ENCODE measurements at places on chromosomes 6 and 20.

- no peak for DNase-seq
Observed at GRCh38 chr6:119345114-119345513, 4.4 kb downstream of the MAN1A1 start.

- no peak for DNase-seq
Observed at GRCh38 chr6:100763617-100764241, 117.4 kb downstream of the ASCC3 start.

DNA sequence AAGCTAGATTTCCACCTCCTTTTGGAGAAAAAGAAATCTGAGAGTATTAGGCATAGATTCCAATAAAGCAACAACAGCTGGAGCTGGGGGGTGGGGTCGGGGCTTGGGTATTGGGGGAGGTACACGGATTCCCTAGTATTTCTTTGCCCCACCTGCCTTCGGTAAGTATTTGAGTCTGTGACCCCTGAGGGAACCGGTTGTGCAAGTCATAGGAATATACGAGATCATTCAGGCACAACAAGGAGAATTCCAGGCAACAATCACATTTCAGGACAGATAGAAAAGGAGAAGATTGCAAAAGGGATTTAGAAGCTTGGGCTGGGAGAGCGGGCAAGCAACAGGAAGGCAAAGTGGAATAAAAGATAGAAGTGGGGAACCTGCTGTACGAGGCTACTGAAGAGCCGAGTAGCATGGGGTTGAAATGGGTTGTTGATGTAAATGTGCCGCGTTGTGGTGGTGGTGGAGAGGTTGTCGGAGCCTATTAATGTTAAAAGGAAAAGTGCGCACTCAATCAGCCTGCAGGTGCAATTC is 148.9 kb downstream of the BCAS1 start:
- no peak for DNase-seq

DNA sequence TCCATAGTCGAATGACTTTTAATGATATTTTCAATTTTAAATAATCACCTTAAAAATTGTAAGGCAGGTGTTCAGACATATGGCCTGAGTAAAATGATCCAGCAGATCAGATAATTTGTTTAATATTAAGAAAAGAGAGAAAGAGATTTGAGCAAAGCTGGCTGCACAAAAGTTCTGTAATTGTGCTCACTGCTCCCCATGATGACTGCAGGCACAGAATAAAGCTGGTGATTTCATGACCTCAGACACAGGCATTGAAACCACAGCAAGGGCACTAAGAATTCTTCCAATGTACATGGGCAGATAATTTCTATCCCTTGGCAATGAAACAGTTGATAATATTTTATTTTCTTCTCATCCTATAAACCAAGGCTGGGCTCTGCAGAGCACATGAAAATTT is 553.1 kb downstream of the NKAIN2 start:
- no peak for DNase-seq

DNA sequence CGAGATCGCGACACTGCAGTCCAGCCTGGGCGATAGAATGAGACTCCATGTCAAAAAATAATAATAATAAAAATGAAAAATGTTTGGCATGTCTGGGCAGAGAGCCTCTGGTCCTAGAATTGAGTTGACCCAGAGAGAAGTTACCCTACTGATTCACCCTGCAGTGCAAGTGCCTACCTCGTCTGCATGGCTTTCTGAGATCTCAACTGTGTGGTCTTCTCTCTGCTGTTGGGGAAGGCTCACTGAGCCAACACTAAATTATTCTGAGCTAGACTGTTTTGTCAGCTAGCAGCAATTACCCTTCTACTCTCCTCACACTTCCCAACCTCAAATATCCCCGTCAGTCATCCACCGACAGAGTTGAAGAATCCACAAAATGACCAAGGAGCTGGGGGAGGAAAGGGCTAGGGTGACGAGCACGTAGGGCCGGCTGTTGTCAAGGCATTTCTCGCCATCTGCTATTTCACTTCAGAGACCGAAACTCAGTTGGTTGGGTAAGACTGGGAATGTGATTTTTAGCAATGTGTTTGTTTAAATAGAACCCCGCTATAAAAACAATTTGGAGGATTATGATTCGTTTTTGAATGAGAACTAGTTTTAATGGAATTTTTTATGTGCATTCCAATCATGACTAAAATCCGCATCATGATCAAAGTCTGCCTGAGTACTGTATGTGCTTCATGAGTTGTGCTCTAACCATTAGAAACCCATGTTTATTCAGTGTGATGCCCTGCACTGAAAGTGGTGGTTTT is 9.4 kb downstream of the MAS1 start:
- no peak for DNase-seq

DNA sequence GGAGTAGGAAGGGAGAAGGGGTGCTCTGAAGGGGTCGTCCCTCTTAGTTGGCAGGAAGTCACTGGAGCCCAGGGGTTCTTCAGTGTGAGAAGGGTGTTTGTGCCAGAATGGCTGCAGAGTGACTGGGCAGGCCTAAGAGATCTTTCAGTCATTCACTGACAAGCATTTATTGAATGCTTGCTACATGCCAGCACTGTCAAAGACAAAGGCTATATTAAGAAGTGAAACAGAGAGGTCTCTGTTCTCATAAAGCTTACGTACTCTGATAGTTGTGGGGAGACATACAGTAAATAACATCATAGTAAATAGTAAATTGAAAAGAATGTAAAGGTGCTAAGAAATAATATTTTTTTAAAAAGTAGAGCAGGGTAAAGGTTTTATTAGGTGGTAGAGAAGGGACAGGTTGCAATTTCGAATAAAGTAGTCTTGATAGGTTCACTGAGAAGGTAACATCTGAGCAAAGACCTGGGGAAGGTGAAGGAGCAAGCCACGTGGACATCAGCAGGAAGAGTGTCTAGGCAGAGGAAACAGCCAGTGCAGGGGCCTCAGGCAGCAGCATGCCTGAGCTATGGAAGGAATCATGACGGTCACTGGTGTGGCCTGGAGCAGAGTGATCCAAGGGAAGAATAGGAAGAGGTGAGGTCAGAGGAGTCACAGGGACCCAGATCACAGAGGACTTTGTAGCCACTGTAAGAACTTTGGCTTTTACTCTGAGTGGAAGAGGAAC is 36.3 kb upstream of the RNF8 start:
- no peak for DNase-seq

DNA sequence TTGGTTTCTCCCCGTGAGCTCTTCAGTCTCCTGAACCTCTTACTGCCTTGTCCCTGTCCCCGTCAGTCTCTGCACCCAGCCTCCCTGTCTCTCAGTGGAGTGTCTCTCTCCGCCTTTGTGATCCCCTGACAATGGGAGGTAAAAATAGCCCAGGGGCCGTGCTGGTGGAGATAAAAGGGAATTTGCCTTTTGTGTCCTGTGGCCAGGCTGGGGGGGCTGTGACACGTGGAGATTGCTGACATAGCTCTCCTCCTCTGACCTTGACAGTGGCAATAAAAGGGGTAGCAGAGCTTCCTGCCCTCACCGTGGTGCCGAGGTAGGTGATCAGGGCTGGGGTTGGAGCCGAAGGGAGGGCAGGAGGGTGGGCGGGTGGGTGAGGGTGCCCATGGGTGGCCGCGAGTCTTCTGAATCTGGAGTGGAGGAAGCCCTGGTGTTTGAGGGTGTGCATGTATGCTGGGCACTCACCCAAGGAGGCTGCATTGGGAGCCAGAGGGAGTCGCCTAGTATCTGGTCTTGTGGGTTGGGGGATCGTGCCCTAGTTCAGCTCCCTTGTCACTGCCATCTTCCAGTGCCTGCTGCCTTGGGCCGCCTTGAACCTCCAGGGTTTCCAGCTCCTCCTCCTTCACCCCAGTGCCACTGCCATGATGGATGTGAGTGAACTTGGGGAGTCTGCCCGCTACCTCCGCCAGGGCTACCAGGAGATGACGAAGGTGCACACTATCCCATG is 21.9 kb downstream of the MYH7B start:
- DNase-seq, result no peak

- no peak for DNase-seq
Observed at GRCh38 chr6:85966828-85967227, 324.1 kb upstream of the SYNCRIP start.

GRCh38 chr6:32218167-32218566 is 5.7 kb downstream of the NOTCH4 start:
- no peak for DNase-seq

DNA sequence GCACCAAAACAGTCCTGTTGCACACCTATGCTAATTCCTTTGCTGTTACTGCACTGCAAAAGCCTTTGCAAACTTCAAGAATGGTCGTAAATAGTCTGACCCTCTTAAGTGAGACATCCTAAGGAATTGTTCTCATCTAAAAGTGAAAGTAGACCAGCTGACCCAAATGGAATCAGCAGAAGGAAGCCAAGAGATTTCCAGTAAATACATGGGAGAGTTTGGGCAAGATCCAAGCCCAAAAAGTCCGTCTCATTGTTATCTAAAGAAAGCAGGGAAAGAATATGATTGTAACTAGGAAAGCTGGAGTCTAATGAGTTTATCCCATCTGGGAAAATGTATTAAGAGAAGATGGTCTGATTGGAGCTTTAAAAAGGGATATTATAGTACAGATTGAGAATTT is 43.0 kb upstream of the HIVEP1 start:
- DNase-seq, result no peak

DNA sequence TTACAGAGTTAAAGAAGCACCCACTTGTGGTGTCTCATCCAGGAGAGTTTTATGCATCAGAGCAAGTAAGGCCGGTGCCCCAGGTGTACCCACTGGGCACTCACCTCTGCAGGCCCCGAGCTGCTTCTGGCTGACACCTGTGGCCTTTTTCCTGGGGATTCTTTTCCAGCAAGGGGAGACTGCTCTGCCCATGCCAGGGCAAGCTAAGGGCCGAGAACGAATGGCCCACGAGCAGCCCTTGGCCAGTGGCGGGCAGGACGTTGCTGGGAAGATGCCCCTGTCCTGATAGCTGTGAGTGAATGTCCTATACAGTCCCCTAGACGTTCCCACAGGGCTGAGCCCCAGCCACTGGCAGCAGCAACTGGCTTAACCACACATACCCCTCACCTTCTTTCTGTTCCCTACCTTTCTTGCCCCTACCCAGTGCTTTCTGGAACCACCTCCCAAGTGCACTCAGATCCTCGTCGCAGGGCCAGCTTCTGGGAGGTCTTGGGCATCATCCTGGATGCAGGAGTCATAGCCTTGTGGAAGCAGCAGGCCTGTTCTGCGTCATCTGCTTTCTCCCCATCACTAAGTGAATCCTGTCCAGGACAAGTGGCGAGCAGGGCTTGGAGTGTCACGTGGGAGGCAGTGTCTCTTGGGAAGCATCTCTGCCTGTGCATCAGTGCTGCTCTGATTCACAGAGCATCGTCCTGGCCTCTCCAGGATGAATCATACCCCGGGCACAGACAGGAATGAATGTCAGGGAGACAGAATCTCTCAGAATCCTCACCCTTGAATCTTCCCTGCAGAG is 32.5 kb downstream of the SYNDIG1 start:
- no peak for DNase-seq
